Ascending aorta (tissue), 2 donors: ENCODE measurements at places on chromosomes 4 and X. TPM values are rescaled to one million over a fixed set of nuclear protein-coding genes. Genes with fewer than 3 reads are reported as not detected.

NWD2 gene
- total RNA-seq, result 0.64 TPM

ZIC3 gene
- total RNA-seq, result not detected

NSG1 gene
- total RNA-seq, result not detected

INTS12 gene
- 11.5 TPM for total RNA-seq

FREM3 gene
- total RNA-seq, result not detected

CABS1 gene
- not detected for total RNA-seq

HSFX2 gene
- not detected for total RNA-seq

ATP8A1 gene
- 11.4 TPM for total RNA-seq

SAGE1 gene
- not detected for total RNA-seq

CHRNA9 gene
- not detected for total RNA-seq

MAGED4B gene
- 9.8 TPM for total RNA-seq

GRCh38 chrX:18873836-18874235 is 110.1 kb downstream of the PHKA2 start:
- H3K4me1 ChIP-seq, result peaks cover 7% of the 10 kb centered on the region
- H3K4me3 ChIP-seq, result peak overlapping the region; percentile 42
- peak overlapping the region; percentile 91 for H3K27ac ChIP-seq
- no peaks in the 10 kb centered on the region for H3K36me3 ChIP-seq

DNA sequence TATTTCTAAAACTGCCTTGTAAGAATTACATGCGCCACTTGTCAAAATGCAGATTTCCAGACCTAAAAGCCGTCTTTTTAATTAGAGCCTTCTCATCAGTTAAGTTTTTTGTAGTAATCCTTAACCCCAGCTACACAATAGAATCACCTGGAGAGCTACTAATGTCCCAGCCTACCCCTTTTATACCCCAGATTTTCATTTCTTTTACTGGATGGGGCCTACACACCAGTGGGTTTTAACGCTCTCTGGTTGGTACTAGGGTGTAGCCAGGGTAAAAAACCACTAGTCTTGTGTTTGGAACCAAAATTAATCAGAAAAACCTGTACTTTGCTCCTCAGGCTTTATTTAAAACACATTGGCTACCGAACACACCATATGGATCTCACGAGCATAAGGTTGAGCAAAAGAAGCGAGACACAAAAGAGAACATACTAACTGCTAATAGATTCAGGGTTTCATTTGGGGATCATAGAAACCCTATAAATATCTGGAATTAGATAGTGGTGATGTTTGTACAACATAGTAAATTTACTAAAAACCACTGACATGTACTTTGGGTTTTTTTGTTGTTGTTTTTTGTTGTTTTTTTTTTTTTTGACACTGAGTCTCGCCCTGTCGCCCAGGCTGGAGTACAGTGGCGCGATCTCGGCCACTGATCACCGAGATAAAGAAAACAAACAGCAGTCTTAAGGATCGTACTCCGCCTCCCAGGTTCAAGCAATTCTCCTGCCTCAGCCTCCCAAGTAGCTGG is 30.6 kb downstream of the BBS12 start:
- H3K4me1 ChIP-seq, result no peaks in the 10 kb centered on the region
- DNase-seq, result no peak
- no peak overlapping the region for H3K4me3 ChIP-seq
- H3K27ac ChIP-seq, result no peak overlapping the region
- H3K27me3 ChIP-seq, result no peaks in the 10 kb centered on the region

- peak overlapping the region; percentile 55 for H3K27ac ChIP-seq
- no peaks in the 10 kb centered on the region for H3K27me3 ChIP-seq
- H3K4me1 ChIP-seq, result peaks cover 5% of the 10 kb centered on the region
- H3K4me3 ChIP-seq, result no peak overlapping the region
- no peaks in the 10 kb centered on the region for H3K36me3 ChIP-seq
- no peak for DNase-seq
Measured at GRCh38 chrX:10755439-10756334, 135.3 kb upstream of the MID1 start.

DNA sequence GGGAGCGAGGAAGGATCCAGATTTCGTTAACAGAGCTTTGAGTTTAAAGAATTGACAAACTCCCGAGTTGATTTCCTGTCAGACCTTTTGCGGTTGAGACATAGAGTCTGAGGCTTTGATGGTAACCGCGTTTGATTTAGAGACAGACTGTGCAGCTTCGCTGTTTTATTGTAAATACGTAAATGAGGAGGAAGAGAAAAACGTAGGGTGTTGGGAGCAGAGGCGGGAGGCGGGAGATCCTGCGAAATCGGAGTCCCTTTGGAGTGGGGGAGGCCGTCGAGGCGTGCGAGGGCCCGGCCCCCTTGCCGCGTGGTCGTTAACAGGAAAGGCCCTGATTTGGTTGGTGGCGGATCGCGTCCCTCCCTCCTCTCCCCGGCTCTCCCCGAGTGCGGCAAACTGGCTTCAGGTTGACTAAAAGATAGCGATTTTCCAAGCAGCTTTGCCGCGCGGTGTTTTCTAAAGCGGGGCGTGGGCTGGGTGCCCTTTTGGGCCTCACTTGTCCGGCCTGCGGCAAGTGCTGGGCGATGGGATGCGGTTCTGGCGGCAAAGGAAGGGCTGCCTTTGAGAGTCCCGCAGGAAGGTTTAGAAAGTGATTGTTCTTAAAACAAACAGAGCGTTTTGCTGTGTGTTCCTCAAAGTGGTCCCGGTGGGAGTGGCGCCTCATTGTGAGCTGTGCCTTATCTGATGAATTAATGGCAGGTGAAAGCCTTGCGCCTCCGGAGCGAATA is 857 bp downstream of the SCML1 start:
- no peaks in the 10 kb centered on the region for H3K27me3 ChIP-seq
- no peaks in the 10 kb centered on the region for H3K36me3 ChIP-seq
- peaks cover 3% of the 10 kb centered on the region for H3K4me1 ChIP-seq
- peak overlapping the region; percentile 55 for H3K4me3 ChIP-seq

- peak overlapping the region; percentile 74 for H3K4me3 ChIP-seq
- H3K36me3 ChIP-seq, result no peaks in the 10 kb centered on the region
- H3K27ac ChIP-seq, result peak overlapping the region; percentile 39
- no peaks in the 10 kb centered on the region for H3K4me1 ChIP-seq
Measured at GRCh38 chr4:169611157-169611556, 1.2 kb downstream of the NEK1 start.

GRCh38 chrX:52979993-52980392 is 21.7 kb upstream of the FAM156A start:
- peak overlapping the region; percentile 44 for H3K27ac ChIP-seq
- H3K36me3 ChIP-seq, result no peaks in the 10 kb centered on the region
- no peak for DNase-seq
- H3K4me1 ChIP-seq, result no peaks in the 10 kb centered on the region

DNA sequence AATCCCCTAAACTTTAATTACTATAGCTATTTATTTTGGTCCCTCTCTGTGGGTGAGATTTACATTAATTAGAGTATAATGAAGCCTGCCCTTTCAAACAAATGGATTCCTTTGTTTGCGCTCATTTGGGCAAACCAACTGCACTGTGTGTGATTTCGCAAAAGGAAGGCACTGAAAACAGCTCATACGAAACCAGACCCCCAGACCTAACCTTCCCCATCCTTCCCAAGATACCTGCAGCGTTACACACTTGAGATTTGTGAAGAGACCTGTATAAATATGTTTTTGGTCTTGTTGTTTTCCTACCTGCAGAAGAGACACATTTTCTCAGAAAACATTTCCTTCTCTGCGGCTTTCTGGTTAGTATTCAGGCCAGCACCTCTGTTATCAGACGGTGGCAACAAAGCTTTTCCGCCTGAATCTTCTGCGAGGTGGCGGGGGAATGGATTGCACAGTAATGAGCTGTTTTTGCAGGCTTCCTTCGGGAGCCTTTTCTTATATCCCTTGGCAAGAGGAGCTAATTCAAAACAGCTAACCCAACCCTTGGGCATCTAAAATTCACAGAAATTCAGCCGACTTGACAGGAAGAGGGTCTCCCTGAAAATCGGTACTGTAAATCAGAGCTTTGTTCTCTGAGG is 47.6 kb downstream of the CBLL2 start:
- DNase-seq, result no peak
- no peak overlapping the region for H3K27ac ChIP-seq
- H3K36me3 ChIP-seq, result no peaks in the 10 kb centered on the region
- H3K4me1 ChIP-seq, result no peaks in the 10 kb centered on the region
- H3K27me3 ChIP-seq, result no peaks in the 10 kb centered on the region

GRCh38 chr4:148405161-148405893 is 36.9 kb downstream of the NR3C2 start:
- H3K27me3 ChIP-seq, result no peaks in the 10 kb centered on the region
- H3K36me3 ChIP-seq, result no peaks in the 10 kb centered on the region
- no peak overlapping the region for H3K4me3 ChIP-seq
- H3K27ac ChIP-seq, result no peak overlapping the region

- H3K36me3 ChIP-seq, result no peaks in the 10 kb centered on the region
- H3K4me3 ChIP-seq, result no peak overlapping the region
- no peak overlapping the region for H3K27ac ChIP-seq
- H3K27me3 ChIP-seq, result no peaks in the 10 kb centered on the region
- DNase-seq, result no peak
Measured at GRCh38 chr4:95472534-95472933, 76.2 kb downstream of the UNC5C start.

- H3K4me1 ChIP-seq, result no peaks in the 10 kb centered on the region
- H3K27ac ChIP-seq, result no peak overlapping the region
Measured at GRCh38 chrX:154991039-154991438, 31.5 kb downstream of the F8 start.

DNA sequence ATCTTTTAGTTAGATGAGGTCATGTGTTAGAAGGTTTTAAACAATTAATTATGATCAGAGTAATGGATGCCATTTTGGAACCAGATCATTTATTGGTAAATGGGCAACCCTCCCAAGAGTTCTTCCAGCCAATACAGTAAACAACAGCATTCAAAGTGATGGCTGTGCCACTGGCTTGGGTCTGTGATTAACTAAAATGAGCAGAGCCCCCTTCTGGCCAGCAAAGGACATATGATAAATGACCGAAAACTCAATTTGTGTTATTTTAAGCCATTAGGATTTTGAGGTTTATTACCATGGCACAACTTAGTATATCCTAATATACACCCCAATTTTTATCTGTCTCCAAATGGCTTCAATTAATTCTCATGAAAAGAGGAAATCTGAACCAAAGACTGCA is 90.8 kb upstream of the NPFFR2 start:
- H3K36me3 ChIP-seq, result no peaks in the 10 kb centered on the region
- no peak for DNase-seq
- H3K27ac ChIP-seq, result no peak overlapping the region
- no peak overlapping the region for H3K4me3 ChIP-seq
- H3K27me3 ChIP-seq, result no peaks in the 10 kb centered on the region
- no peaks in the 10 kb centered on the region for H3K4me1 ChIP-seq

DNA sequence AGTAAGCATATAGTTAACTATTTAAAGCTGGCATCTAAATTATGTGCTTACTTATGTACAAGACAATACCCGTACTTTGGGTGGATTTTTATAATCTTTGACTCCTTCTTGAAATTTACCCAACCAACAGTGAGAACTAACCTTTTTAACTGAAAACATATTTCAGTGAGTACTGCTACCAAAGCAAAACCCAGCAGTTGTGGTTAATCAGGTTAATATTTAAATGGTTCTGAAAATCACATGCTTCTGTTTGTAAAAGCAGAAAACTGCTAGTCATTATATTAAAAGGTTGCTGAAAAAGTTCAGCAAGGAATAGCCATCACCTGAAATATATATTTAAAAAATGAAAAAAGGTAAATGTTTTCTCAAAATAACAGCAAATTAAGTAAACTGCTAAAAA is 20.0 kb downstream of the UBE2D3 start:
- H3K27ac ChIP-seq, result no peak overlapping the region
- peaks cover 43% of the 10 kb centered on the region for H3K4me1 ChIP-seq
- no peak overlapping the region for H3K4me3 ChIP-seq
- no peak for DNase-seq
- H3K36me3 ChIP-seq, result peaks cover 43% of the 10 kb centered on the region

DNA sequence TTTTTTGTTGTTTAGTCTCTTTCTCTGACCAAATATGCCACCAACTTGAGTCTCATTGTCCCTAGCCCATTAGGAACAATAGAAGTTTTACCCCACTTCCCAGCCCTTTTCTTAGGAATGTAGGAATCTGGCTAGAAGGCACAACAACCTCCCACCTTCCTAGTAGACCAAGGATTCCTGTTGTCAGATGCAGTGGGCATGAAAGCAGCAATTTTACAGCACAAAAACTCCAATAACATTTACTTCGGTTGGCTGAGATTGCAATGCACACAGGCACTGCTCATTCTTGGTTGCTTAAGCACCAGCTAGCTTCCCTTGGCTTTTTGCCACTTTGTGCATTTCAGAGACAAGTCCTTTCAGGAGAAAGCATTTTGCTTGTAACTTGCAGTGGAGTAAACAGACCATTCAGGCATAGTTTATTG is 312.8 kb downstream of the TENM3 start:
- no peak overlapping the region for H3K4me3 ChIP-seq
- no peak overlapping the region for H3K27ac ChIP-seq

- no peak overlapping the region for H3K27ac ChIP-seq
- no peaks in the 10 kb centered on the region for H3K27me3 ChIP-seq
Measured at GRCh38 chrX:78333521-78333920, 6.1 kb upstream of the CYSLTR1 start.

GRCh38 chr4:73718375-73719373 is 21.7 kb upstream of the CXCL8 start:
- H3K4me1 ChIP-seq, result no peaks in the 10 kb centered on the region
- no peaks in the 10 kb centered on the region for H3K27me3 ChIP-seq
- no peak for DNase-seq
- H3K36me3 ChIP-seq, result no peaks in the 10 kb centered on the region
- no peak overlapping the region for H3K27ac ChIP-seq

DNA sequence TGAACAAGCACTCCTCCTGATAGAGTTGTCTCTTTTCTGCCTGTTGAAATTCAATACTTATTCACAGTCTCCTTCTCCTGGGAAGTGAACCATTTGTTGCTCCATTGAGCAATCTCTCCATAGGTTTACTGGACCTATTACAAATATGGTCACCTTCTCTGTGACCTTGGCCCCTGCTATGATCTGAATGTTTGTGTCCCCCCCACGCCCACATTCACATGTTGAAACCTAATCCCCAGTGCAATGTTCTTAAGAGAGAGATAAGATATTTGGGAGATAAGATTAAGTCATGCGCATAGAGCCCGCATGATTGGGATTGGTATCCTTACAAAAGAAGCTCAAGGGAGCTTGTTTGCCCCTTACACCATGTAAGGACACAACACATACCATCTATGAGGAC is 54.1 kb upstream of the GABRE start:
- H3K27ac ChIP-seq, result no peak overlapping the region
- H3K4me3 ChIP-seq, result no peak overlapping the region
- no peaks in the 10 kb centered on the region for H3K27me3 ChIP-seq
- no peak for DNase-seq

- H3K4me1 ChIP-seq, result no peaks in the 10 kb centered on the region
- H3K27ac ChIP-seq, result no peak overlapping the region
- H3K4me3 ChIP-seq, result no peak overlapping the region
- no peaks in the 10 kb centered on the region for H3K36me3 ChIP-seq
- H3K27me3 ChIP-seq, result no peaks in the 10 kb centered on the region
- no peak for DNase-seq
Measured at GRCh38 chrX:136626237-136626636, 21.7 kb upstream of the CD40LG start.

- H3K27me3 ChIP-seq, result no peaks in the 10 kb centered on the region
- peak overlapping the region; percentile 66 for H3K4me3 ChIP-seq
- no peaks in the 10 kb centered on the region for H3K4me1 ChIP-seq
- no peaks in the 10 kb centered on the region for H3K36me3 ChIP-seq
- no peak for DNase-seq
Measured at GRCh38 chrX:101417981-101418841, 10.2 kb downstream of the HNRNPH2 start.
